GOT3 (cell line): ENCODE measurements at places on chromosomes 1 and 21.

DNA sequence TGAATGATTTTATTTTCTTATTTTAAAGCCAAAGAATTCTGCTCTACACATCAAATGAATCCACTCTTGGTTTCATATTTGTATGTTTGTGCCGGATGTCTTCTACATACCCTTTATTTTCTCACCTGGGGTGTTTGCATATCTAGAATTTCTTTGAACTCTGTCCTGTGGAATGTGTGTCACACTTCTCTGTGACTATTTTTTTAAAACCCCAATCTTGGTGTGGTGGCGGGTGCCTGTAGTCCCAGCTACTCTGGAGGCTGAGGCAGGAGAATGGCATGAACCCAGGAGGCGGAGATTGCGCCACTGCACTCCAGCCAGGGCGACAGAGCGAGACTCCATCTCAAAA, 35.4 kb downstream of the CENPF start:
- no peak for DNase-seq

DNA sequence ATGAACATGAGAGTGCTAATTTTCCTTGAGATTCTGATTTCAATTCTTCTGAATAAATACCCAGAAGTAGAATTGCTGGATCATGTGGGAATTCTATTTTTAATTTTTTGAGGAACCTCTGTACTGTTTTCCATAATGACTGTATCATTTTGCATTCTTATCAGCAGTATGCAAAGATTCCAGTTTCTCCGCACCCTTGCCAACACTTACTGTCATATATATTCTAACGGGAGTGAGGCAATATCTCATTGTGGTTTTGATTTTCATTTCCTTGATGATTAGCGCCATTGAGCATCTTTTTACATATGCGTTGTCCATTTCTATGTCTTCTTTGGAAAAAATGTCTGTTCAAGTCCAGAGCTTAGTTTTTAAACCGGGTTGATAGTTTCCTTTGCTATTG, 33.2 kb downstream of the VCAM1 start:
- DNase-seq: no peak

GRCh38 chr1:150869683-150870082, 6.7 kb downstream of the ARNT start:
- no peak for DNase-seq

GRCh38 chr1:118136187-118136941, 48.7 kb downstream of the SPAG17 start:
- DNase-seq: no peak

- DNase-seq: no peak
Observed at GRCh38 chr1:42753070-42753469, 13.0 kb upstream of the CLDN19 start.

- no peak for DNase-seq
Observed at GRCh38 chr1:117387060-117387633, 19.9 kb downstream of the MAN1A2 start.

- DNase-seq: no peak
Observed at GRCh38 chr1:157584503-157584902, 13.4 kb downstream of the FCRL4 start.

- no peak for DNase-seq
Observed at GRCh38 chr1:177793900-177794299, 176.0 kb downstream of the SEC16B start.
